ENCODE measurements at places on chromosomes 2 and 18.

DNA sequence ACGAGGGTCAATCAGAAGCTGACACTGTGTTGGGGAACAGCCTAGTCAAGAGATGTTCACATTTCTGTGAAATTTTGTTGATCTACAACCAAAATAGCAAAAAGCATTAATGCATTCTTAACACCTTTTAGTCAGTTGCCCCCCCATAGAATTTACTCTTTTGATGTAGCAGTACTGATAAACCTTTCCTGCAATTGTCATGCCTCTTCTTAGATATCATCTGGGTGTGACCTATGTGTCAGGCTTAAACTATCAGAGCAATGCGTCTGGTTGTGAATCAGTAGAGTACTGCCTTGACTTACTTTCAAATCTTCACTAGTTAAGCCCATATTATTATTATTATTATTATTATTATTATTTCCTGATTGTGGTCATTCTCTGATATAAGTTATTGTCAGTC is 61.9 kb downstream of the GREB1L start:
- no peak for DNase-seq

DNA sequence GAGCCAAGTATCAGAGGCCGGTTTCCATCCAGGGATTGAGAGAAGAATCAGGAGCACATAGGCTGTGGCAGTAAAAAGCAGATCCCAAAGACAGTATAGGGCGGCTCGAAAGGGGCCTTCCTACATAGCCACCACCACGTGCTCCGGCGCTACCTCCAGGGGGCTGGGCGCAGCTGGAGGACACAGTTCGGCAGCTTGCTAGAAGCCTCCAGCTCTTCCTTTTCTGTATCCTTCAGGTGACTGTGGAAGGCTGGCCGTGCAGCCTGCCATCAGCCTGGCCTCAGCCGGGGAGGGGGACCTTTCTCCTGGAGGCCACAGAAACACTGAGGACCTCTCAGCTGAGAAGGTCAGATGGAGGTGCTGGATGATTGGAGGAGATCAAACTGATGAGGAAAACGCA is 183.6 kb upstream of the GLI2 start:
- DNase-seq, result no peak

DNA sequence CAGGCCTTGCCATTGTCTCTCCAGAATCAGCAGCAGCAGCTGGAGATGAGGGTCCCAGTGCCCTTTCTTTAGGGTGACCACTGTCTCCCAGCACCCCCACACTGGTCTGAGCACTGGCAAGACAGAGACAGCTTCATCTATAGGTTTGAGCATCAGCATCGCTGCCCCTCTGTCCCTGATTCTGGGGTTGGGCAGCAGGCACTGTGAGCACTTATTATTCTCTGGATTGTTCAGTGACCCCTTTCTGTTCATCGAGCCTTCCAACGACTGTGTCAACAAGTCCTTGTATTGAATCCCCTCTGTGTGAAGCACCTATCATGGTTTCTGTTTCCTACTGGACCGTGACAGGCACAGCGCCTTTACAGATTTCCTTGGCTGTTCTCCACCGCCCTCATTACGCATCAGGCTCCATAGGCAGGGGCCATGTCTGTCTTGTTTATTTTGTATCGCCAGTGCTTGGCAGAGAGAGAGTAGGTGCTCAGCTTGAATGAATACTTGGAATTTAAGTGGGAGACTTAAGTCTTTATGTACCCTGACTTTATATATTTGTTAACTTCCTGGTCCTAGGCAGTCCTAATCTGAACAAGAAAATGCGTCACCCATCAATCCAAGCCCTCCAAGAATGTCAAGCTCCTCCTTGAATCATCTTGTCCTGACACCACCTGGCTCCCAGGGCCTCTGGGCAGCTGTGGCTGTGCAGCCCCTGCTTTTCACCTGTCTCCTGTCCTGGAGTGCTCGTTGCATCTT is 11.4 kb downstream of the MALL start:
- no peak for DNase-seq

DNA sequence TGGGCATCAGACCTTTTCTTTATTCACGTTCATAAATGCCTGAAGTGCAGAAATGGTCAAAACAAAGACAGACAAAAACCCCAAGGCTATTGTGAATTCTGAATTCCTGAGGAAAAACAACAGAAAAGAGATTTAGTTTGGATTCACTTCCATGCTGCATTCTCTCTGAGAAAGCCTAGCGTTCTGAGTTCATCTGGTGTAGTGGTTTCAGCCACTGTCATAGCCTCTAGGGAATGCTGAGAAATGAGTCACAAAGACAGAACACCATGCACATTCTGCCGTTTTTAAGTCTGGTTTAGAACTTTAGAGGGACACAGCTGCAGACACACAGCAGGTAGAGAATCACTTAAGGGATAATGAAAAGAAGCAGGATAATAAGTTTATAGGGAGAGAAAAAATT is 93.8 kb downstream of the LRP1B start:
- no peak for DNase-seq

- no peak for DNase-seq
These were observed 217.4 kb downstream of the CDCA7 start for GRCh38 chr2:173571887-173572680.

- no peak for DNase-seq
These were observed 87.1 kb upstream of the KCTD1 start for GRCh38 chr18:26635466-26635865.
